ENCODE measurements at places on chromosomes 16 and 17.

GRCh38 chr16:56985962-56986360, 3.4 kb upstream of the NLRC5 start:
- DNase-seq, result no peak

- DNase-seq, result no peak
These were observed 30.9 kb upstream of the GCSH start for GRCh38 chr16:81127051-81127450.

DNA sequence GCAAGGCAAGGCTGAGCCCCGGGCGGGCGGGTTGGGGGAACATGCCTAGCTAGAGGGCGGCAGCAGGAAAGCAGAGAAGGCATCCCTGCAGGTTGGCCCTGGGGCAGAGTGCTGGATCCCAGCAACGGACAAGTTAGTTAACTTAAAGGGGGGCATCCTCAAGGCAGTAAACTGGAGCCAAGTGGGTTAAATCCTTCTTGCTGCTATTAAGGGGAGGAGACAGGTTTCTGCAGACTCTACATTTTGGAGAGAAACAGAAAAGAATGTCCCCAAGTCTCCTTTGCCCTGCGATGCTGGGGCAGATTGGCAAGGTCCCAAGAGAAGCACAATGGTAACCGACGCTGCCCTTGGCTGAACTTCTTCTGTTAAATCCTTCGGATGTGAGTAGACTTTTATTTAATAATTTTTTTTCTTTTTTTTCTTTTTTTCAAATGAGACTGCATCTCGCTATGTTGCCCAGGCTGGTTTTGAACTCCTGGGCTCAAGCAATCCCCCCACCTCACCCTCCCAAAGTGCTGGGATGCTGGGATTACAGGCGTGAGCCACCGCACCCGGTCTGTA, 14.0 kb downstream of the ATP5PD start:
- no peak for DNase-seq

DNA sequence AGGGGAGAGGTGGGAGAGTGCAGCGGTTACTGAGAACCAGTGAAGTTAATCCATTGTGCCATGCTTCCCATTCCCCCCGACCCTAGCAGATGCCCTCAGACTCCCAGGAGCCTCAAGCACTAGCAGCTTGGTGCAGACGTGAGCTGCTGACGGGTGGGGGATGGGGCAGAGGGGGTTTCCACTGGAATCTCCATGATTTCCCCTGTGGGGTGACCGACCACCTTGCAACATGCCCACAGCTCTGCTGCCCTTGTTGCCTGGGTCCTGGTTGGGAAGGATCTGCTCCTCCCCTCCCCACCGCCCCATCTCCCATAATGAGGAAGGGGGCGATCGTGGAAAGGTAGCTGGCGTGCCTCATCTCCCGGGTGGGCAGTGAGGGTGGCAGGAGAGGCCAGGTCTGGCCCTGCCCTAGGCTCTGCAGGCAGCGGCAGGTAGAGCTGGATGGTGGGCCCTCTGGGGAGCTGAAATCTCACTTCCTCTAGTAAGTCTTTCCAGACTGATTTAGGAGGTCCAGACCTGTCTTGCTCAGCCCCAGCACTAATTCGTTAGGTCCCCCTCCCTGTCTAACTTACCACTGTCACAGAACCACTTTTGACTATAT, 9.6 kb downstream of the FLOT2 start:
- DNase-seq, result no peak

GRCh38 chr17:16052486-16052885, 52.9 kb downstream of the TTC19 start:
- DNase-seq, result no peak

- no peak for DNase-seq
These were observed 27.8 kb upstream of the NAT9 start for GRCh38 chr17:74803971-74804370.

GRCh38 chr17:43043307-43043706, 18.3 kb downstream of the RND2 start:
- DNase-seq, result no peak

DNA sequence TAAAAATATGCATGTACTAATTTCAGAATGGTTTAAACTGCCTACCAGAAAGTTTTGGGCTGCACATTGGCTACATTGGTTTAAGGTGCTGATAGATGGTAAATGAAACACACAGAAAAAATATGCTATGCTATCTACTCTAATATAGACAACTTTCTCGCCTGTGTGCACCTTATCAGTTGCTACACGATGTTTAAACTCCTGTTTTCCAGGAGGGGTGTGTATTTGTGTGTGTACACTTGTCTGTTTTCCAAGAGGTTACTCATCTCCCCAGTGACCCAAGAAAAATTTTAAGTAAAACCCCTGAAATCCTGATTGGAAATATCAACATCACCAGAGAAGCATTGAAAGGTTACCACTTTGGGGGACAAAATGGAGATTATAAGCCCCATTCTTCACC, 21.6 kb upstream of the PSMC5 start:
- no peak for DNase-seq

DNA sequence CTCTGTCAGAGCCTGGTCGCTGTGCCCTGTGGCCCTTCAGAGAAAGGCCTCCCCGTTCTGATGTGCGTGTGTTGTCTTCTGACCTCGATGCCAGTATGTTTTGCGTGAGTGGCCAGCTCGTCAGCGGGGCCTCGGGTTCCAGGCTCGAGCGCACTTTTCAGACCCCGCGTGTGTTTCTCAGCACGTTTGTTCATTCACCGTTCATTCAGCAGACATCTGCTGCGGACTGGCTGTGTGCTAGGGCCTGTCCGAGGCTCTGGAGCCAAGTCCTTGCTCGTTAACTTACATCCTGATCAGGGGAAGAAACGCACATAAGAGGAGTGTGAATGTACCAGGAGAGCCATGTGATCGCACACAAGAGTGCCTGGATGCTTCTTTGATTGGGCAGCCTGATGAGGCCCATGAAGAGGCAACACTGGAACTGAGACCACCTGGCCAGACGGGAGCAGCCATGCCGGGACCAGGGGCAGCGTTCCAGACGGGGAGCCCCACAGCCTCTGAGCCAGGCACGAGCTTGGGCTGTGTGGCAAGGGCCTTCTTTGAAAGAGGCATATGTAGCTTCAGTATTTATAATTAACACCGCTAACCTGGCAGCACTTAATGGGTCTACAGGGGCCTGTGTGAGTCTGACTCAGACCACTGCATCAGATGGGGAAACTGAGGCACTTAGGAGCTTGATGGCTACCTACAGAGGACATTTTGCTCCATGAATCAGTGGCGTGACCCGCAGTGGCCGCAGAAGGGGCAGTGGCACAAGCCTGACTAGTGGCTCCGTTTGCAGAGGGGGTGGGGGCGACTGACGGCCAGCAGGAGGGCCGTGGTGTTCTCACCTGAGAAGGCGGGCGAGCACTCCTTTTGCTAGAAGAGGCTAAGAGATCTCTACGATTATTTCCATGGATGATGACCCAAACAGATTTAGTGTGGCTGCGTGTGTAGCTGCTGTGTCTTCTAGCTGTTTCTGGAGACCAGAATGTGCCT, 187.9 kb upstream of the CHMP6 start:
- no peak for DNase-seq

GRCh38 chr17:75808549-75808904, 23.9 kb downstream of the UNK start:
- no peak for DNase-seq

DNA sequence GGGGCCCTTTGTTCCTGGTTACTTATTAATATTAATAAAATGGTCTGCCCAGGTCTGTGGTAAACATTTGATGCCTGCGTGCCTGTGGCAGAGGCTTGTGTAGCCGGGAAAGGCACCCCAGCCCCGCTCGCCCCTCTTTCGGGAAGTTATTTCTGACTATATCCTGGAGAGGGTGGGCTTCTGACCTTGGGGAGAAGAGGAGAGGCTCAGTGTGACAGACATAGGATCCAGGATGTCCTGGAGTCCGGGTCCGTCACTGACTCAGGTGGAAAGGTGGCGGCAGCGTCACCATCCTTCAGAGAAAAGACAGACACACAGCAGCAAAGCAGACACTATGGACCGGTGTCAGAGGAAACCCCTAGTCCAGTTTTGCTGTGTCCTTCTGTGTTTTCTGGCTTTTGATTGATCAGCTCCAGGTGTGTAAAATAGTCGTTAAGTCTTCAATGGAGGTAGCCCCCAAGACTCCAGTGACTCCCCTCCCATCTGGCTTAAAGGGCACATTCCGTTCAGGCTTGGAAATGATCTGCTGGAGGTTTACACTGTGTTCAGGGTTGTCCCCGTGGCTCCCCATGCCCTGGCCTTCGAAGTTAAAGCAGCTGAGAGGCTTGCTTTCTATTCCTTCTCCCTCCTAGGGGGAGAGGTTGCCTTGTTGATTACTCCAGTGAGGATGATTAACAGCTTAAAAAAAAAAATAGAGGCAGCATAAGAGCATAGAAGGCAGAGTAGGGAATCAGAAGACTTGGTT, 81.6 kb downstream of the CCDC182 start:
- peak; percentile 42 for DNase-seq

DNA sequence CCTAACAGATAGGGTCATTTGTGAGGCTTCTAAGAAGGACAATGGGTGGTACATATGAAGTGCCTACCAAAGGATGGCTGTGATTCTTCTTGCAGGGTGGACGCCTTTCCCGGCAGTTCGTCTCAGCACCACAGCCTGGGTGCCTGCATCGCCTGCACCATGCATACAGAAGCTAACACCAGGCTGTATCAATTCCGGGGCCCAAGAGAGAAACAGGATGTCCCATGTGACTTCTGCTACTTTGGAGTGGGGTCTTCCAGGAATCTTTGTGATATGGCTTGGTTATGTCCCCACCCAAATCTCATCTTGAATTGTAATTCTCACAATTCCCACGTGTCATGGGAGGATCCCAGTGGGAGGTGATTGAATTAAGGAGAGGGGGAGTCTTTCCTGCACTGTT, 251.6 kb upstream of the TNRC6C start:
- no peak for DNase-seq

GRCh38 chr17:6069539-6070429, at the start of gene WSCD1:
Gene WSCD1, plus strand, starts transcription at chr17:6070379. Its CDS starts 10,280 bp downstream, at chr17:6080659.
- DNase-seq, result no peak

GRCh38 chr17:74125156-74125555, 78.3 kb upstream of the RPL38 start:
- no peak for DNase-seq

DNA sequence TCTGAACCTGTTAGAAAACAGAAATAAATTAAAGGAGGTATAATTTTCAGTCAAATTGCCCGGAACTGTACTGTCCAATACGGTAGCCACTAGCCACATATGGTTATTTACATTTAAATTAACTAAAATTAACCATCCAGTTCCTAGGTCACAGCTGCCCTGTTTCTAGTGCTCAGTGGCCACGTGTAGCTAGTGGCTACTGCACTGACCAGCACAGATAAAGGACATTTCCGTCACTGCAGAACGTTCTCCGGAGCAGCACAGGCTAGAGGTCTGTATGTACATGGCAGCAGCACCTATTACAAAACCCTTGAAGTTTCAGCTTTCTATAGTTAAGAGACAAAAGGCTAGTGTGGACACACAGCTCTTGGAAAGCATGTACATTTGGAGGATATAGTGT, 33.7 kb downstream of the CPSF4L start:
- DNase-seq, result no peak

DNA sequence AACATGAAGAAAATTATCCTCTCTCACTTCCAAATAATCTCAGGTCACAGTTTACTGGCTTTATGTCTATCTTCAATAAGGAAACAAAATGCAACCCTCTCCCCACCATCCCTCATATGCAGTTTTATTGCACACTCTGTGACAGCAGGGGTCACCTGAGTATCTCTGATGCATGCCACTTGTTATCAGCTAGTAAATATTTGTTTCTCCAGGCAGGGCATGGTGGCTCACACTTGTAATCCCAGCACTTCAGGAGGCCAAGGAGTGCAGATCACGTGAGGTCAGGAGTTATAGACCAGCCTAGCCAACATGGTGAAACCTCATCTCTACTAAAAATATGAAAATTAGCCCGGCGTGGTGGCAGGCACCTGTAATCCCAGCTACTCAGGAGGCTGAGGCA, 61.1 kb downstream of the ADAMTS18 start:
- DNase-seq, result no peak

DNA sequence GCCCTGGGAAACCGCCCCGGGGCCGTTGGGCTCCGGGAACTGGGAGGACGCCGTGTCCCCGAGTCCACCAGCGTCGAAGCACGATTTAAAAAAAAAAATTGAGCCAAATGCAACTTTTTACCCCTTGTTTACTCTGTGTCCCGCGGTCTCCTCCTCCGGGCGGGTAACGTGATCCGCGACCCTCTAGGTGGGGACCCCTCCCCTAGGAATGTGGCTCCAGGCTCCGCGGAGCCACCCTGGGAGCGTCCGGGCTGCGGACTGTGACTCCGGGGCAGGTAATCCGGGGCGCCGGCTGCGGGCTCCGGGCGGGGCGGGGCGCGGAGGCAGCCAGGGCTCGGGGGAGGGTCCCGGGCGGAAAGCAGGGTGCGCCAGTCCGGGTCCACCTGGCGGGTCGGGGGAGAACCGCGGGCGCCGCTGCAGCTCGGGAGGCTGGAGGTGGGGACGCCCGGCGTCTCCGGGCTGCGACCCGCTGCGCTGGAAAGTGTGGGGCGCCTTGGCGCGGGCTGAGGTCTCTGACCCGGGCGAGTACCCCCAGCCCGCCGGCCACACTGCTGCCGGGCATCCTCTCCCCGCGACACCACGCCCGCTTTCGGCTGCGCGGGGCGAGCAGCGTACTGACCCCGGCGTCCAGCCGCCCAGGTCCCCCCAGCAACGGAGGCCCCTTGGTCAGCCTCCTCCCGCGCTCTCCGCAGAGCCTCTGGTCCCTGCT, 852 bp upstream of the HELZ start:
- DNase-seq, result no peak

GRCh38 chr16:80541306-80541694, 507 bp downstream of the DYNLRB2 start:
- peak; percentile 34 for DNase-seq

DNA sequence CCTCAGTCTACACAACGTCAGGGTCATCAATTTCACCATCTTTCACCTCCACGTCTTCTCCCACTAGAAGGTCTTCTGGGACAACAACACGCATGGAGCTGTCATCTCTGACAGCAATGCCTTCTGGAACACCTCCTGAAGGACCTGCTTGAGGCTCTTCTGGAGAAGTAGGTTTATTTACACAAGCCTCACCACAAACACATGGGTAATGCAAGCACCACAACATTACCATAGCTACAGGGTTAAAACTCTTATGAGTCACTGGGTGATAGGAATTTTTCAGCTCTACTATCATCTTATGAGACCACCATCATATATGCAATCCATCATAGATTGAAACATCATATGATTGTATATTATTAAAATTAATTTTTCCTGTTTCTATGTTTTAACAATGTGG, 215.4 kb downstream of the CHD9NB start:
- no peak for DNase-seq

- peak; percentile 77 for DNase-seq
These were observed at the start of gene SF3B3 for GRCh38 chr16:70523743-70524398. Gene SF3B3, plus strand, starts transcription at chr16:70523816. Its CDS starts 2,841 bp downstream, at chr16:70526657.

DNA sequence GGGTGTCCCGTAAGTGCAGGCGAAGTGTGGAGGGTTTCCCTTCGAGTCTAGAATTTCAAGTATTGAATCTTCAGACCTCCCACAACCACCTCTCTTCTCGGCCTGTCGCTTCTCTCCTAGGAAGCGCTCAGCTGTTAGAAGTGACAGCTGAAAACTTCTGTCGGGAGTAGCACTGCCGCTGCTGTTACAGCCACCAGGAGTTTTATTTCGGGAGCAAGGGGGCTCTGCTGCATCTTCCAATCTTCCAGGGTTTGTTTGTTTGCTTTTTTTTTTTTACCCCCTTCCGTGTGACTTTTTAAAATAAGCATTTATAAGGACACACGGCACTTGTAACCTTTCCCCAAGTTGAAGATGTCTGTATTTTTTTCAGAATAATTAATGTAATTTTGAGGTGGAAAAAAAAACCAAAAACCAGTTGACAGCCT, 767 bp downstream of the RPS6KB1 start:
- DNase-seq, result no peak

GRCh38 chr16:12201216-12201615, 224.7 kb downstream of the SNX29 start:
- no peak for DNase-seq

GRCh38 chr16:2468233-2468724, 2.8 kb upstream of the NTN3 start:
- DNase-seq, result no peak

All from pons (tissue), 1 donor.